ENCODE measurements at places on chromosomes 4 and X.

DNA sequence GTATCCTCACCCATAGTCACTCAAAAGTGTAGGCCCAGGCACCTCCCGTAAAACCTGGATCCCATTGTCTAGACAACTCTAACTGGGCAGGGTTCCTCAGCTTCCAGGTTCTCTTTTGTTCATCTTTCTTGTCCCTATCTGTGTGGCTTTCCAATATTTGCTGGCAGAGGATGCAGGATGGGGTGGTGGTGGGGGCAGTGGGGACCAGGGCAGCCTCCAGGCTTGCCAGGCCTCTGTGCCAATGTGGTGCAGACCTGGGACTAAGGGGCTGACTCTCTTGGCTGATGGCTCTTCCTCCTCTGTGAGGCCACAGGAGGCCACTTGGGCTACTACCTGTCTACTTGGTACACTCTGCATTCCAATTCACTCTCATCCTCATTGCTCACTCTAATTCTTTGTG, 76.4 kb downstream of the NBDY start:
- DNase-seq: no peak

DNA sequence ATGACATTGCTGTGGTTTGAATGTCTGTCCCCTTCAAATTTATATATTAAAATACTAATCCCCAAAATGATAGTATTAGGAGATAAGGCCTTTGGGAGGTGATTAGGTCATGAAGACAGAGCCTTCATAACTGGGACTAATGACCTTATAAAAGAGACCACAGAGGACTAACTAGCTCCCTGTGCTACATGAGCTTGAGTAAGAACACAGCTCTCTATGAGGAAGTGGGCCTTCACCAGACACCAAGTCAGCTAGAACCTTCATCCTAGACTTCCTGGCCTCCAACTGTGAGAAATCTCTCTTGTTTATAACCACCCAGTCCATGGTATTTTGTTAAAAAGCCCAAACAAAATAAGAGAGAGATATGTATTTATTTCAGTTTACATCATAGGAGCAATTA, 242.2 kb upstream of the CTSO start:
- no peak for DNase-seq

DNA sequence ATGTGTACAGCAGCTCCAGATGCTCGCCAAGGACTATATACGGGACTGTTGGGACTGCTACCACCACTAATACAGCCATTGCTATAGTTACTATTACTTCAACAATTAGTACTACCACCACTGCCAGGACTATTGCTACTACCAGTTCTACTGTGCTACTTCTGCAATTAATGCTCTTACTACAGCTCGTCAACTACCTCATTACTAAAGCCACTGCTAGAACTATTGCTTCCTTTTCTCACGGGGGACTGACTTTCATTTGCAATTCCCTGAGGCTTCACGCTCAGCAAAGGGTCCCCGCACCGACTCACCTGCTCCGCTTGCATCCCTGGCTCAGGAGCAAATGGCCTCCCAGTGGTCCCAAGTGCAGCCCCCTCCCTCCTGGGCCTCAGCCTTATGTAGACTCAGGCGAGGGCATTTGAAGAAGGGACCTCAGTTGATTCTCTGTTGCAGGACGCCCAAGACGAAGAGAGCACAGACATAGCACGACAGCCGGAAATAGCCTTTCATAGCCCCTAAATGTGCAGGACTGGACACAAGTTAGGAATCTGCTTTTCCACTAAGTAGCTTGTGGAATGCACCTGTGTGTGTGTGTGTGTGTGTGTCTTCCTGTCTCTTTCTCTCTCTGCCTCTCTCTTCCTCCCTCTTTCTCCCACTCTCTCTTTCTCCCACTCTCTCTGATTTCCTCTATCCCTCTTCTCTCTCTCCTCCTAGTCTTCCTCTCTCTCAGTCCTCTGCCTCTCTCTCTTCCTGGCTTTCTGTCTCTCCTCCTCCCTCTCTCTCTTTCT, 294.8 kb downstream of the ASMT start:
- DNase-seq: no peak

DNA sequence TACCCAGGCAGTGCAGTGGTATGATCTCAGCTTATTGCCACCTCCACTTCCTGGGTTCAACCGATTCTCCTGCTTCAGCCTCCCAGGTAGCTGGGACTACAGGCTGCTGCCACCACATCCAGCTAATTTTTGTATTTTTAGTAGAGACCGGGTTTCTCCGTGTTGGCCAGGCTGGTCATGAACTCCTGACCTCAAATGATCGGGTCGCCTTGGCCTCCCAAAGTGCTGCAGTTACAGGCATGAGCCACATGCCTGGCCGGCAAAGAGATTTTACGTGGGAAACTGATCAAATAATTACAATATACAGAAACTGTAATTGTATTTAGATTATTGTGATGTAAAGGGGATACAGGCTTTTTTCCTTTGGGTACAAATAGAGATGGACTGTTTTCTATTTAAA, 33.7 kb downstream of the RBPJ start:
- no peak for DNase-seq

DNA sequence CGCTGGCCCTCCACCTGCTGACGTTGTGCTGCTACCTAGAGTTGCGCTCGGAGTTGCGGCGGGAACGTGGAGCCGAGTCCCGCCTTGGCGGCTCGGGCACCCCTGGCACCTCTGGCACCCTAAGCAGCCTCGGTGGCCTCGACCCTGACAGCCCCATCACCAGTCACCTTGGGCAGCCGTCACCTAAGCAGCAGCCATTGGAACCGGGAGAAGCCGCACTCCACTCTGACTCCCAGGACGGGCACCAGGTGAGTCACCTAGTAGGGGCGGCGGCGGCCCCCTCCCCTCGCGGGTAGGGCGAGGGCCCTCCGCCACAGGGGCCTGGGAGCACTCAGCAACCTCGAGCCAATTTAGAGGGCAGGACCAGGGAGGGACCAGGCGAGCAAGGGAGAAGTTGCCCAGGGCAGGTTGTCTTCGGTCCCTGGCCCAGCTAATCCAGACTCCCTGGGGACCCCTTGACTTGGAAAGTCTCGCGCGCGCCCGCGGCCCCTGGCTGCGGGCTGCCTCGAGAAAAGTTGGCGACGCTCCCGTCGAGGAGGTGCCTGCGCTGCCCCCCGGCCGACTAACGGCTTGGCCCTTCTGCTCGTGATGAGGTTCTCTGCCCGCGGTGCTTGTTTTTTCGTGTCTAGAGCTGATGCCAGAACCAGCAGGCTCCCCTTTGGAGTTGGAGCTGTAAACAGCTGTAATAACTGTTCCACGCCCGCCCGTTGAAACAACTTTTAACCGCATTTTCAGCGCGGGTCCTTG, 717 bp downstream of the EDA start:
- no peak for DNase-seq
